Upper lobe of left lung (tissue), 6 donors: ENCODE measurements at places on chromosomes 16 and 17.

GRCh38 chr16:13084331-13084730 lies 182.9 kb downstream of the SHISA9 start:
- no peak for DNase-seq

DNA sequence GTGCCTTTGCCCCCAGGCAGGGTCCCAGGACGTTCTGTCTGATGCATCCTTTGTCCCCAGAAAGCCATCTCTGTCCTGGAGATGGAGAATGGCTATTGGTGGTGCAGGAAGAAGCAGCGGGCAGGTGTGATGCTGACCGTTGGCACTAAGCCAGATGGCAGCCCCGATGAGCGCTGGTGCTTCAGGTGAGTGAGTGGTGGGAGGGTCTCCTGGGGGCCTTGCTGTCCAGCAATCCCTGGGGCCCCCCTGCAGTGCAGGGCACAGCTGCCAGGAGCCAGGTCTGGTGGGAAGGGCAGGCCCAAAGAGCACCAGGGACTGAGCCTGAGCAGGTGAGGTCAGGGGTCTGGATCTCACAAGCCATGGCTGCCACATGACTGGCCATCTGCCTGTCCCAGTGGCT lies 18.1 kb downstream of the TRPV2 start:
- DNase-seq = no peak

- DNase-seq = no peak
Measured at GRCh38 chr17:20092973-20093626, 83.9 kb downstream of the SPECC1 start.

DNA sequence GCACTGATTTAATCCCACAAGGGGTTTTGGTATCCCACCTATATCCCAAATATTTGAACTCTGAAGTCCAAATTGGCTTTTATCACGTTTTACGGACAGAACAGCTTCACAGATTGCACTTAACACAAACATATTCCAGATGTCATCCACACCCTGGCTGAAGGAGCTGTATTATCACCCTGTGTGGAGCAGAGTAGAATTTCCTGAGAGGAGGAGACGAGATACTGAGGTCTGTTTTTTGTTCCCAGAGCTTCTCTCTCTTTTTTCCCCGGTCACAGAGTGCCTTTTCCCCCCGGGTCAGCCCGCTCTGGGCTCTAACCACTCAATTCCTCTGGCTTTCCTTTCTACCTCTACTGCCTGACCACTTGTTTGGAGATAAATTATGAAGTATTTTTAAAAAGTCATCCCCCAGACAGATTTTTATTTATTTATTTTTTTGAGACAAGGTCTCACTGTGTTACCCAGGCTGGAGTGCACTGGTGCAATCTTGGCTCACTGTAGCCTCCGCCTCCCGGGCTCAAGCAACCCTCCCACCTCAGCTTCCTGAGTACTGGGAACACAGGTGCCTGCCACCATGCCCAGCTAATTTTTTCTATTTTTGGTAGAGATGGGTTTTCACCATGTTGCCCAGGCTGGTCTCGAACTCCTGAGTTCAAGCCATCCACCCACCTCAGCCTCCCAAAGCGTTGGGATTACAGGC lies 30.7 kb downstream of the DNAH2 start:
- no peak for DNase-seq

DNA sequence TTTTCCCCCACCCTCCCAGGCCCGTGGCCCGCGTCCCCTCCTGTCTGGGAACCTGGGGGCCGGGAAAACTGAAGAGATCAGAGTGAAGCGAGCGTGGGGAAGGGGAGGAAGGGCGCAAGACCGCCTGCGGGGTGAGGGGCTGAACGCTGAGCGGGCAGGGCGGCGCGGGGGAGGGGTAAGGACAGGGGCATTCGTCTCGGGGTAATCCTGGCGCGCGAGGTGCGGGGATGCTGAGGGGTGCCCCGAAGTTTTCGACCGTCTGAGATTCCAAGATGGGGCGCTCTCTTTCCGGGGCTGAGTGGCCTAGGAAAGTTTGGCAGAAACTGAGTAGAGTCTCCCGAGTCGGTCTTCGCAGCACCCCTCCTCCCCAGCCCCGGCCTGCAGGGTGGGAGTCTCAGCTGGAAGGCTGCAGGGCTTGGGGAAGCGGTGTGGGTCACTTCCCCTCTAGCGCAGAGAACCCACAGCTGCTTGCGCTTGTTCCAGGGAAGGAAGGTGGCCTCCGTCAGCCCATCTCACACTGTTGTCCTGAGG lies 555 bp downstream of the TTYH2 start:
- no peak for DNase-seq

GRCh38 chr17:21252289-21252795 lies 868 bp downstream of the NATD1 start:
- DNase-seq = no peak

DNA sequence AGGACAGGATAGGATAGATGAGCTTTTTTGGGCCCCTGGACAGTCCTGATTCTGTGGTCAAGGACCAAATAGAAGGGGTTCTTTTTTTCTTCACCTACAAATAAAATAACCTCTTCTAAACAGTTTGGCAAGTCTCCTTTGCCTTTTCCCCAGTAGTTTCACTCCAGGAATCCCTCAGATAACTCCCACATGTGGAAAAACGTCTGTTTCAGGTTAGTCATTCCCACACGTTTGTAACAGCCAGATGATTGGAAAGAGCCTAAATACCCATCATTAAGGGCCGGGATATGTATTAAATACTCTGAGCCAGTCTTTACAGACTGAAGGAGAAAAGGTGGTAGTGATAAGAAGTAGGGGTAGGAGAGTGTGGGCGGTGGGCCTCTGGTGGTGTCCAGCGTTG lies 58.3 kb downstream of the PLD6 start:
- no peak for DNase-seq

GRCh38 chr17:70604854-70605253 lies 435.5 kb downstream of the KCNJ2 start:
- no peak for DNase-seq

DNA sequence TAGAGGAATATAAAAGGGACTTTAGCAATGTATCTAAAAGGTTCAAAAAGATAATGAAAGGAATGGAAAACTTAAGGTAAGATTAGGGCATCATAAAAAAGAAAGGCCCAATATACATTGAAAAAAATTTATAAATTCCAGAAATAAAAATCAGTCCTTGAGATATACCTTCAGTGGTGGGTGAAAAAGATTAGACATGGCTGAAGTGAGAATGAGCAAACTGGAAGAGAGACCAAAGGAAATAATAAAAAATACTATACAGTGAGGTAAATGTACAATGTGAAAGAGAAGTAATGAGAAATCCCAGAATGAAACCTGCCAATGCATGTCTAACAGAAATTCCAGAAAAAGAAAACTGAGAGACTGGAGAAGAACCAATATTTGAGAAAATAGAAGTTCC lies 42.9 kb upstream of the PMFBP1 start:
- no peak for DNase-seq

DNA sequence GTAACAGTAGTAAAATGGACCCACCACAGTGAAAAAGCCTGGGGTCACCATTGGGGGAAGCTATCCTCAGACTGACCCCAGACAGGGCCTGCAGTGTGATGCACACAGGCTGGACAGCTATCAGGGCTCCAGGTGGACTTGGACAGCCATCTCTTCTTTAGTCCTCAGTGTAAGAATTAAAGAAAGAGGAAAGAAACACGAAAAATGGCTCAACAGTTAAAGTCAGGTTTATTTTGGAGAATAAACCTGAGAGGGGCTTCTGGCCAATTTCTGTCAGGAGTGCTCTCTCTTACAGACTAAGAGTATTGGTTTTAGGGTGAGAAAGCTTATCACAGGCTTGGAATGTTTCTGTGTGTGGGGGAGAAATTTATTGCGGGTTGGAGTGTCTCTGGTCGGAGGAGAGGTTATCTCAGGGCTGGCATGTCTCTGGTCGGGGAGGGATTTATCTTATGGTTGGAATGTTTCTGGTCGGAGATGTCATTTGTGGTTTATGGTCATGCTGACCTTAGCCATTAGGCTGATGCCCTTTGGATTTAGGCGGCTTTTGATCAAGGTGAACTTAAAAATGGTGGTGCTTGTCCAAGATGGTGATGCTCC lies 10.8 kb upstream of the B4GALNT2 start:
- no peak for DNase-seq

DNA sequence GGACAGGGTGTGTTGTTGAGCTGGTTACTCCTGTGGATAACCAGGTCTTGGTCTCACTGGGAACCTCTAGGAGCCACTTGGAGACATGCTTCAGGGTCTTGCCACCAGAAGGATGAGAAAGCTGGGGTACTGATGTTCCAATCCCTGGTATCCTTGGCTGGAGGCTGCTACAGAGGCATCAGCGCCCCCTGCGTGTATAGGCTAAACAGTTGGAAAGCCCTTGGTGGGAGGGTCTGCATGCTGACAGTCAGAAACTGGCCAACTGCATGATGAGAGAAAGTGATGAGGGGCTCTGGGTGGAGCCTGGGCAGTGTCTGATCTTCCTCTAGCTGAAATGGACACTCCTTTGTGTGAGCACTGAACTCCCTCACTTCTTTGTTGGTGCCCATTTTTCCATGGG lies 536.9 kb downstream of the XYLT1 start:
- DNase-seq = no peak

GRCh38 chr16:49695782-49696413 lies 160.0 kb downstream of the ZNF423 start:
- no peak for DNase-seq

DNA sequence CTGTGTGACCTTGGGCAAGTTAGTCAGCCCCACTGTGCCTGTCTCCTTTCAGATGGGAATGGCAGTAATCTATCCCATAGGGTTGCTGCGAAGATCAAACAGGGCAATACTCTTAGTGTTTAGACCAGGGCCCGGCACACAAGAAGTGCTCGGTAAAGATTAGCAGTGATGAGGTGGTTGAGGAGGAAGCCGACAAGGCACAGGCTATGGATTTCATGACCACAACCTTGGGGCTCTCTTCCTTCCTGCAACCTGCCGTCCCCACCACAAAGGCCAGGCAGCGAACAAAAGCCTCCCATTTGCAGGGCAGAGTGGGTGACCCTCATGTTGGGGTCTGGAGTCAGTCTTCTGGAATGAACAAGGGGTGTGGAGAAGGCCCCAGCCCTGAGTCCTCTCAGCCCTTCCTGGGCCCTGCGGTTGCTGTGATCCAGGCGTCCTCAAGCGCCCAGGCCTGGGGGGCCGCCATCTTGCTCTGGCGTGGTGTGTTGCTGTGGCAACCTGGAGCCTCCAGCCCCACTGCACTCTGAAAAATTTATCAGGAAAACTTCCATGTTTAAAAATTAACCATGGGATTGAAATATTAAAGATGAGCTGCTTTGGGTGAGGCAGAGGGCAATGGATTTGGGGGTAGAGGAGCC lies 9.8 kb downstream of the ADAM11 start:
- DNase-seq = peak; percentile 59

DNA sequence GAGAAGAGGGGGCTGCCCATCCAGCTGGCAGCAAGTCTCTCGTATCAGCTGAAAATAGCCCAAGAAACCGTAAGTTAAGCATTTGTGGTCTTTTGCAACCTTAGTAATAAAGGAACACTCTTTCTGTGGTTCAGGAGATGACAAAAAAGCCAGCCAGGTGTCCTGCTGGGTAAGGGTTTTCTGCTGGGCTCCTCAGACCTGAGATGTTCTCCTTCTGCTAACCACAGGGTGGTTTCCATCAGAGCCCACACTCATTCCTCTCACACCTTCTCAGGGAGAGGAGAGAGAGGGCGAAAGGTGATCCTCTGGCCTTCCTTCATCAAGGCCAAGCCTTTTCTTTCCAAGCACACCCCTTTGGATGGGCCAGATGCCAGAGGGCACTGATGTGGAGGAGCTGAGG lies 70.7 kb downstream of the TEX14 start:
- DNase-seq = no peak

GRCh38 chr17:7393613-7394451 lies 493 bp downstream of the PLSCR3 start:
- peak; percentile 87 for DNase-seq

DNA sequence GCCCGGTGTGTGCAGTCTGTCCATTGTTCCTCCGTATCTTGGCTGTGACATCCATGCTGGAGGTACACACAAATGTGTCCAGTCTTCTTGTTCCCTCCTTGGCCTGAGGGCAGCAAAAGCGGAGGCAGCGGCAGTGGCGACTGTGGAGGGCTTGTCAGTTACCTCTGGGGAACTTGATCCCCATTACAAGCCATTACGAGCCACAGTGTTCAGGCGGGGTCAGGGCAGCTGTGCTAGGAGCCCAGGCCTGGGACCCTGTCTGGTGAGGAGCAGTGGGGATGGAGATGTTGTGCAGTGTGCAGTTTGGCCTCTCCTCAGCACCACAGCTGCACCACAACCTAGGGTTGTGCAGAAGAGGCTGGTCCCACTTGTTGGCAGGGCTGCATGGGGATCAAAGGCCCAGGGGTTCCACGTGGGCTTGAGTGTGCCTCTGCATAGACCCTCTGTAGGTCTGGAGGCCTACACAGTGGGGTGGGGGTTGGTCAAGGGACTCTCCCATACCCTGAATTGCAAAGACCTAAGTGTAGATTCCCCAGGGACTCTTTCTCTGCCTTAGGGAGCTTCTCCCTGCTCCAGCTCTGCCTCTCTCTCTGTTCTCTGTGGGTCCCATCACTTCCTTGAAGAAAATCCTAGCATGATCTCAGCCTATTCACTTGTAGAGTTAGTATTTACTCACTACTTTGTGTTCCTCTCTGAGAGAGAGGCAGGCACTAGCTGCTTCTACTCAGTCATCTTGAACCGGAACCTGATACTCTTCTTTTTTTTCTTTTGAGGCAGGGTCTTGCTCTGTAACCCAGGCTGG lies 58.8 kb downstream of the SLFN11 start:
- DNase-seq = peak; percentile 46

GRCh38 chr16:75202069-75202590 lies 4.8 kb downstream of the CTRB2 start:
- DNase-seq = no peak

DNA sequence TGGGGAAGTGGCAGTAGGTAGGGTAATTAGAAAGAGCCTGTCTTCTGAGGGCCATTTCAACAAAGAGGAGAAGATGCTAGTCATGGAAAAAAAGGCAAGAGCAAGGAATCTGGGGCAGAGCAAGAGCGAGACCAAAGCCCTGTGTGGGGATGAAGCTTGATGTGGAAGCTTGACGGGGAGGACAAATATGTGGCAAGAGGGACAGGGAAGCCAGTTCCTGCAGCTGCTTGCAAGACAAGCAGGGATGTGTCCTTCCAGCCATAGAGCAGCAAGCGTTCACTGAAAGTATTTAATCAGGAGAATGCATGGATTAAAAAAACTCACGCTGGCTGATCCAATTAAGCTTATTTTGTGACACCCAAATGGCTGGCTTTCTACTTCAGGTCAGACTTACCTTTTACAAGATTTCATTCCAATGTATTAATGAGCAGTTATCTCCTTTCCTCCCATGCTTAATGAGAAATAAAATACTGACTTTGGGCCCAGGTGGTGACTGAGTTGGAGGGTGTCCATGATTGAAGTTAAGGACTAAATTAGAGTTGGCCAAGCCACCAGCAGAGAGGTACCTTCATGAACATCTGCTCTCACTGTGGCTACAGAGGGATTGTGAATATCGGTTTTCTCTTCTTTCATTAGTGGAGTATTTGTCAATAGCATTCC lies 76.8 kb downstream of the ABCA8 start:
- no peak for DNase-seq
